ENCODE measurements at places on chromosomes 5 and 9.

DNA sequence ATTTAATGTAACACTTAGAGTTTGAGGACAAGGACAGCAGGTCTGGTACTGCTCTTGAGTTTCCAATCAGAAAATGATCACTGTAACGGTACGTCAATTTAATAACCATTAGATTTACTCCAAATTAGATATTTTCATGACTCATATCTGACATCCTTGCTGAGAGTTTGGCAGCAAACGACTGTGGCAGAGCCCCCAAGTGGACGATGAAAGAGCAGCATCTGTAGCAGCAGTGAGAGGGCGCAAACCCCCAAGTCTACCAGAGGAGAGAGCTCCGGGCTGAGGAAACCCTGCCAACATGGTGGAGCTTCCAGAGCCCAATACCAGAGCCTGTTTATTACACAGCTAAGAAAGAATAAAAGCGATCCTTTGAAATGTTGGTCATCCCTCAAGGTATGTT, 73.2 kb upstream of the EPB41L4A start:
- peak; percentile 78 for DNase-seq

- DNase-seq: no peak
These were observed 647.8 kb upstream of the ACO1 start for GRCh38 chr9:31736581-31737179.

- no peak for DNase-seq
These were observed 61.8 kb downstream of the SHC3 start for GRCh38 chr9:89116805-89117192.

- peak; percentile 93 for DNase-seq
These were observed 58.2 kb upstream of the DPYSL3 start for GRCh38 chr5:147567917-147568598.

DNA sequence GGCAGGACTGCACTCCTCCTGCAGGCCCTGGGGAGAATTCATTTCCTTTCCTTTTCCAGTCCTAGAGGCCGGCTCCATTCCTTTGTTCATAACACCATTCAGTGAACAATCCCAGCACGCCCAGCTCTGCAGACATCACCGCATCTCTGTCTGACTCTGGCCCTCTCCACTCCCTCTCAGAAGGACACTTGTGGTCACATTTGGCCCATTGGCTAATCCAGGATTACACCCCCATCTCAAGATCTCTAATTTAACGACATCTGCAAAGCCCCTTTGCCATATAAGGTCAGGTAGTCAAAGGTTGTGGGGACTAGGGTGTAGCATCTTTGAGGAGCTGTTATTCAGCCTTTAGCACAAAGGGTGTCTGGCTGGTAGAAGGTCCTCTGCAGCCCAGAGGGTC, 185.0 kb upstream of the DAP start:
- DNase-seq: no peak

DNA sequence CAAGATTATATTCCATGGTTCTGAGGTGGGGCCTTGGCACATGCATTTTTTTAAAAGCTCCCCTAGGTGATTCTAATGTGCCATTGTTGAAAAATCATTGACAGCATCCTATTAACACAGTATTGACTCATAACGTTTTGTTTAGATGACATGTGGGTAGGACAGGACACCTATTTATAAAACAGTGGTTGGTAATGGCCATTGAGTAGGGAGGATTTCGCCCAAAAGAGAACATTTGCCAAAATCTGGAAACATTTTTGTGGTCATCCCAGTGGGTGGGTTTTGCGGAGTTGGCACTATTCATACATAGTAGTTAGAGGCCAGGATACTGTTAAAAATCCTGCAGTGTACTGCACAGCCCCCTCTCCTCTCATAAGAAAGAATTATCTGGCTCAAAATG, 6.4 kb upstream of the CHD1 start:
- DNase-seq: no peak

DNA sequence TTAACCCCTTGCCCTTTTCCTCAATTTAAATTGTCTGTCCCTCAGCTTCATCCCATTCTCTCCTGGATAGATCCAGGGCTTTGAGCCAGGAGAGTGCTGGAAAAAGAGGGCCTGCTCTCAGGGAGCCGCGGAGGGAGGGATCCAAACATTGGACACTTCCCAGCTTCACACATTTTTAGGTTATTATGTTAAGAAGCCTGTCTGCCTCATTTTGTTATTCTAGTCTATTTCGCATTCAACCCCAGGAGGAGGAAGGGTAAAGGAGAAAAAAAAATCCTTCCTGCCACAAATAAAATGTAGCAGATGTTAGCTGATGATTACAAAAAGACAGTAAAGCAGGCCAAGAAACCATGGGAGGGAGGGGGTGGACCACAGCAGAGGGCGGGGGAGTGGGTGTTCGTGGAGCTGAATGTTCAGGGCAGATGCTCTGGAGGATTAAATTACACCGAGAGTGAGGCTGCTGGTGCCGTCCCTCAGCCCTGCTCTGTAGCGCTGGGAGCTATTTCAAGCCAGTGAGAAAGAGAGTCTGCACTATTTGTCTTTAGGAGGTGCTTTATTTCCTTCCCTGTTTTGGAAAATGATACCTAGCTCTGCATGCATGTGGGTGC, 60.6 kb upstream of the ZFR start:
- no peak for DNase-seq

DNA sequence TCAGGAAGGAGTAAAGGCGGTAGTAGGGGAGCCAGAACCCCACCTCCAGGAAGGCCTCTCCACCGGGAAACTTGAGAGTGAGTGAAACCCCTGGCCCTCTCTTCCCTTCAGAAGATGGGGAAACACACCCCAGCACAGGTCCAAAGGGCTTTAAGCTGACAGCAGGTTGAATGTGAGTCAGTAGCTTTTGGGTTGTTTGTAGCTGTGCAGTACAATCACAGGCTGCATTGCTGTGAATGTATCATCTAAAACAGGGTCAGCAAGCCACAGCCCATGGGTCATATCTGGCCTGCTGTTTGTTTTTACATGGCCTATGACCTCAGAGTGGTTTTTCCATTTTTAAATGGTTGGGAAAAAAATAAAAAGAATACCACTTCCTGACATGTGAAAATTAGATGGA, 10.0 kb downstream of the OTULINL start:
- DNase-seq: no peak

- DNase-seq: no peak
These were observed 56.6 kb downstream of the ELAVL2 start for GRCh38 chr9:23769307-23769935.

DNA sequence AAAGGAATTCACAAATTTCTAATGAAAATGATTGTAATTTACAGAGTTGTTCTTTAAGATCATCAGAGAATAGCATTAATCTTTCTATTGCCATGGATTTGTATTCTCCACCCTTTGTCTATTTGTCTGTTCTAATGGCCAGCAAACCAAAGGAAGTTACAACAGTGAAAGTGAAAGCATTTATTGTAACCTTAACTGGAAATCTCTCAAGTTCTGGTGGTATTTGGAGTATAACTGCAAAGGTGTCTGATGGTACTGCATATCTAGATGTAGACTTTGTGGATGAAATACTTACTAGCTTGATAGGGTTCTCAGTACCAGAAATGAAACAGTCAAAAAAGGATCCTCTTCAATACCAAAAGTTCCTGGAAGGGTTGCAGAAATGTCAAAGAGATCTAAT, 21.7 kb downstream of the RMI1 start:
- no peak for DNase-seq

Data from H9 (cell line).